ENCODE measurements at places on chromosomes 3 and 15.

- DNase-seq = no peak
These were observed 3.1 kb upstream of the POLR2M start for GRCh38 chr15:57703387-57703786.

DNA sequence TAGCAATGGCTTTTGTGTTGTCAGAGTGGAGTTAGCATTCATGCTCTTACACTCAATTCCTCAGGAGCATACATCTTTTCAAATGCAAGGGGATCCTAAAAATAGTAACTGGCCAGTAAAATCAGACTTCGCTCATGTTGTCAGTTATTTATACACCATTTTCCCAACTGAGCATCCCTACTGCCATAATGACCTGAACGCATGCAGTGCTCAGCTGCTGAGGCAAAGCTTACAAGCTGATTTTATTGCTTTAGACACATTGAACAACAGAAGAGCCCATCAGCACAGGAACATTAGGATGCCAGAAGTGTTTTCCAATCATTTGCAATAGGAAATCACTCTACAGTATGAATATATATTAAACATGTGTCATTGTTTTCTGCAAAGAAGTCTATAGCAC lies 689.7 kb upstream of the BCHE start:
- no peak for DNase-seq

DNA sequence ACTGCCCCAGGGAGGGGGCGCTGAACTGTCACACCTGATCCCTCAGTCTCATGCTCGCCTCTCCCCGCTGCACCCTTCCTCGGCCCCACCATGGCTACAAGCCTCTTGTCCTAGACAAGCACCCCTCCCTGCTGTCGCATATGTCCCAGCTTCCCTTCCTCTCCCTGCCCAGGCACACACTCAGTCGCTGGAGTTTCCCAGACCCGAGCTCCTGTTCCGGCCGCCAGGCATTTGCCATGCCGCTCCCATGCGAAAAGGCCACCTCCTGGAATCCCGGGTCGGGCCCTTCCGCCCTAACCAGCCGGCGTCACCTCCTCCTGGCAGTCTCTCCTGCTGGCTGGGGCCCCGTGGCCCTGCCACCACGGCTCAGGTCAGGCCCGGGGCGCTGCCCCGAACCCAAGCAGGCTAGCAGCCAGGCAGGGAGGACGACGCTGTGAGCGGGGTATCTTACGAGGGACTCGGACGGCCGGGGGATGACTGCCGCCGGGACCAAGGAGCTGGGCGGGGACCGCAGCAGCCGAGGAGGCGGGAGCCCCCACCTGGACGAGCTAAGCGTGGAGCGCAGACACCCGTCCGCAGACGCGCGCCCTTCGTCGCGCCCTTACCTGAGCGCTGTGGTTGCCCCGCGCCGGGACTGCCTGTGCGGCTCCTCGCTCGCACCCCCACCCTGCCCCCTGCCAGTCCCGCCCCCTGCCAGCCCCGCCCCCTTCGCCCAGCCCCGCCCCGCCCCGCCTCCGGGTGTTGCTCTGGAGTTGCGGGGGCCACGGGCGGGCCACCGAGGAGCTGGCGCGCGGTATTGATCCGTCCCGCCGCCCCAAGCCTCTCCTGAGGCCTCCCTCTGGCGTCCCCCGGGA lies at the start of gene ALS2CL:
Gene ALS2CL, minus strand, starts transcription at position 642 of the 854 bp plus-strand sequence. CDS start 4,239 bp downstream, outside the sequence.
- no peak for DNase-seq

GRCh38 chr15:56076640-56077039 lies 83.2 kb upstream of the NEDD4 start:
- no peak for DNase-seq

GRCh38 chr3:50519471-50520089 lies 16.1 kb upstream of the CACNA2D2 start:
- peak; percentile 71 for DNase-seq

DNA sequence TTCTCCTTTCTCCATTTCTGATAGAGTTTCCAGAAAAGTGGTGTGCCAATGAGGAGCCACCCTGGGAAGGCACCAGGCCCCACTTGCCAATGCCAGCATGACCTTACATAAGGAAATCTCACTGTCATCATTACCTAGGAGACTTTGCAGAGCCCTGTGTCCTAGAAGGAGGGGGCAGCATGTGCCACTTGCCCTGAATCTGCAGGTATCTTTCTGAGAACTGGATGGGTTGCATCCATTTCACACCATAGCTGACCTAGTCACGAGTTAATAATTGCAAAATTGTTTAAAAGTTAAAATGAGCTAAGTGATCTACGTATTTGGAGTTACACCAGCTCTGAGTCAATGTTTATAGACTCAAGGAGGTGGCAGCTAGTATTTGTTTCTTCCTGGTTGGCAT lies 14.3 kb downstream of the CA12 start:
- no peak for DNase-seq

DNA sequence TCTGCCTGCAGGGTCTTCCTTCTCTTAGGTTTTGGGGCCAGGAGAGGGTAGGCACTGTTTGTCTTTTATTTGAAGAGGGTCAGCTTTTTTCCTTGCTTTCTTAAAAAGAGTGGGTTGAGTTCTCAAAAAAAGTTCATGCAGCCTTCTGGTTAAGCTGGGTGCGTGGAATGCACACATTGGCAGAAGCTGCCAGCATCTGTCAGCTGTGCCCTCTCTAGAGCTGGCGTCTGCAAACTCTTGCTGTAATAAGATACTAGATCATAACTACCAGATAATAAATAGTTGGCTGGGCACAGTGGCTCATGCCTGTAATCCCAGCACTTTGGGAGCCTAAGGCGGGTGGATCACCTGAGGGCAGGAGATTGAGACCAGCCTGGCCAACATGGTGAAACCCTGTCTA lies 373.4 kb downstream of the OCA2 start:
- DNase-seq = no peak

- DNase-seq = peak; percentile 96
These were observed 66.1 kb upstream of the PRICKLE2 start for GRCh38 chr3:64291345-64291744.

DNA sequence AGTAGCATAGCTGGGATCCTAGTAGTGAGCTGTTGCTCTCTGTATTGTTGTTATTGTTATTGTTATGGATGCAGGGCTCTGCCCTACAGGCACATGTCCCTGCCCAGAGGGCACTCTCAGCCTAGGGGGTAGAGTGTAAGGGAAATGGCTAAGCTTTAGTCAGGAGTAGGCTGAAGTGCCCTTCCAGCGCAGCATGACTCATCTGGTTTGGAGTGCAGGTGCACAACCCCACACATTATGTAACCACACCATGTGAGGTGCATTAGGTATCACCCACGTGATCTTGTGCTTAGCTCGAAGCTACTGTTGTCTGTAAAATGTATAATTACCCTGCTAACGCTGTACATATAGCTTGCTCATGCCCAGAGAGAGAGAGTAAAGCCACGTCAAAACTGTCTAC lies 48.3 kb upstream of the TIPARP start:
- DNase-seq = no peak

DNA sequence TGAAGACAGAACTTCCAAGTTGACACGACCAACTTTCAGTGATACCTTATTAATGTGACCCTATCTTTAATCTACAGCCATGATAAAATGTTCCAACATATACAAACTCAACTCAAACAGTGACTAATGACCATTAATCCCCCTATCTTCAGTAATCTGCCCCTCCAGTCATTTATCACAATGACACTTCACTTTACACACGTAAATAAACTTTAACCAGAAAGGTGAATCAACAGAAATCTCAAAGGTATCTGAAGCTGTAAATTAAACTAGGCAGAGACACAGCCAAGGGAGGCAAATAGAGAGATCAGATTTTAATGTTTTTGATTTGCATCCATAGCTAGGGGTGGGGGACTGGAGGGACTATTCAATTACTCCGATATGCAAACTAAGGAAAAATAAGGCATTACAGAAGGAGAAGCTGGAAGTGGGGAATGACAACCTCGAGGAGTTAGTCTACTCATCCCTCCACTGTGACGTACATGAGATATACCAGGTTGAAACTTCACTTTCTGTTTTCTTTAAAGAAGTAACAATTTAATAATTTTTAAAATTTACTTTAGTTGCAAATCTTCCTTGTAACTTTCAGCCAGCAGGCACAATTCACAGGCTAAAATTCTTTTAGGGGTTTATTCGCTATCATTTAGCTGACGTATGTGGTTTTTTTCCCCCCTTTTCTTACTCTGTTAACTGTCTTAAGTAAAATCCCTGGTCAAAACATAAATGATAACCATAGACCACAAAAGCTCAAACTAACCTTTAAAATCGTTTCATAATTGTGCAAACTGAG lies 751.0 kb downstream of the ROBO1 start:
- peak; percentile 43 for DNase-seq

DNA sequence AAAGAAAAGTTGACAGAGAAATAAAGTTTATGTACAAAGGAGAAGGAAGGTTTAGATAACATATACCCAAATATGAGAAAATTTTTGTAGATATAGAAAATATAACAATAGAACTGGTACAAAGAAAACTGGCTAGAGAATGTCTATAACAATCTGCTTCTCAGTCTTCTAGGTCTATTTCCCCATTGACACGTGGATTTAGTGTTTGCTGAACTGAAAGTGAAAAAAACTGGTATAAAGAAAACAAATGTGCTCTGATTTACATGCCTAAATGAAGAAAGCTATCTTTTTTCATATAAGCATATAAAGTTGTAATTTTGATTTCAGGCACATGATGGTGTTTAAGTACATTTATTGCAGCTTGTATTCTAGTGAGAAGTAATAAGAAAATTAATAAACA lies 9.8 kb downstream of the KCNMB2 start:
- DNase-seq = no peak

DNA sequence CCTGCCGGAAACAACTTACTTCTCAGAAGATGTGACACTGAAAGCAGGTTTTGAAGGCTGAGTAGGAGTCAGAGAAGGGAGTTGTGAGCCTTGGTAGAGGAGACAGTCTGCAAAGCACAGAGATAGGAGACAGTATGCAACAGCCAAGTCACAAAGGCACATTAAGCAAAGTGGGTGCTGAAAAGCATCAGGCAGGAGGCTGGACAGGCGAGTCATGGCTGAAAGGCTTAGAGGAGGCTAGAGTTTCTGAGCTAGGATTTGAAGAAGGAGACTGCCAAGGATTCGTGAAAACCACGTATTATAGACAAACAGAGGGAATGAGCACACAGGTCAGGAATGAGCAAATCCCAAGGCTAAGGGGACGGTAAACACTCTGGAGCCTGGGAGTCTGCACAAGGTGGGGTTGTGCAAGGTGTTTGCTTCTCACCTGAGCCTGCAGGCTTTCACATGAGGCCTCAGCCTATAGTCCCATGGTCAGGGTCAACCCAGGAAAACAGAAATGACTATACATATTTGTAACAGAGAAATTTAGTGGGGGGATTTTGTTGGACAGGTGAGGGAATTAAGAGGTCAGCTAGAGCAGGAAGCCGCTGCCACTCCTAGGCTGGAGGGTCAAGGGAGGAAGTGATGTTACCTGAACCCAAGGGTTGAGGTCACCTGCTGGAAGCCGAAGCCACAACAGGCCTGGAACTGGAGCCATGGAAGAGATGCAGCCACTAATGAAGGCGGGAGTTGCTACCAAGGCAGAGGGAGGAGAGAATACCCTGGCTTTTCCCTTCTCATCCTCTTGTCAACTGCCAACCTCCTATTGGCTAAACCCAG lies 23.1 kb upstream of the TRIM71 start:
- DNase-seq = peak; percentile 20

DNA sequence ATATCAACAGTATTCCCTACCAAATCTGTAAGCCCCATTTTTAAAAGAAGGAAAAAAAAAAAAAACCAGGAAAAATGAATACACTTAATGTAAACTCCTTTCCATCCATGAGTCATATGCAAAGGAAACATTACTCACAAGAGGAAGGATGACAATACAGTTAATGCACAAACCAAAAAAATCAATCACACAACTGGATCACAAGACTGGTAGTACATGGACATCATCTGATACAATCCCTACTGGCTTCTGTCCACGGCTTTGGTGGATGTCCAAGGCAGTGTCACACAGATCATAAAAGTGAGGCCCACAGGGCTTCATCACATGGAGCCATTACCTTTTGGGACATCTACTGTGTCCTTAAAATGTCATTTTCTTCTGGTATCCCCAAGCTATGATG lies 44.0 kb downstream of the SUCLG2 start:
- peak; percentile 40 for DNase-seq

DNA sequence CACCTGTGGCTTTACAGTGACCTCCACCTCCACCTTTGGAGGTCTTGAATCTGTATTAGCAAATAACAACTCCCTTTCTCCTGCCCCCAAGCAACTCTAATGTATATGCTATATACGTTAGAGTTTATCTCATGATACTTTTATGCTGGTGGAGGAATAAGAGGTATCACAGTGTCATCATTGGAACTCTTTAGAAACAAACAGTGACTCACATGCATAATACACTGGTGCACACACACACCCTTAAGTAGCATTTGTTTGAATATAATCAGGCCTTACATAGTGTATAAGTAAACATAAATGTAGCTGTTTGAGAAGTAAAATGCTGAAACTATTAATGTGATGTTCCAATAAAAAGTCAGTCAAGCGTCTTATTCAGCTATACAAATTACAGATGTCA lies 280.2 kb upstream of the C2CD4B start:
- peak; percentile 66 for DNase-seq

GRCh38 chr3:132325103-132325606 lies 7.9 kb downstream of the ACP3 start:
- DNase-seq = no peak

GRCh38 chr15:70272565-70273355 lies 175.0 kb upstream of the TLE3 start:
- no peak for DNase-seq

GRCh38 chr3:195257454-195258448 lies 13.2 kb downstream of the XXYLT1 start:
- no peak for DNase-seq

GRCh38 chr15:72198356-72199204 lies 993 bp upstream of the GRAMD2A start:
- DNase-seq = no peak

DNA sequence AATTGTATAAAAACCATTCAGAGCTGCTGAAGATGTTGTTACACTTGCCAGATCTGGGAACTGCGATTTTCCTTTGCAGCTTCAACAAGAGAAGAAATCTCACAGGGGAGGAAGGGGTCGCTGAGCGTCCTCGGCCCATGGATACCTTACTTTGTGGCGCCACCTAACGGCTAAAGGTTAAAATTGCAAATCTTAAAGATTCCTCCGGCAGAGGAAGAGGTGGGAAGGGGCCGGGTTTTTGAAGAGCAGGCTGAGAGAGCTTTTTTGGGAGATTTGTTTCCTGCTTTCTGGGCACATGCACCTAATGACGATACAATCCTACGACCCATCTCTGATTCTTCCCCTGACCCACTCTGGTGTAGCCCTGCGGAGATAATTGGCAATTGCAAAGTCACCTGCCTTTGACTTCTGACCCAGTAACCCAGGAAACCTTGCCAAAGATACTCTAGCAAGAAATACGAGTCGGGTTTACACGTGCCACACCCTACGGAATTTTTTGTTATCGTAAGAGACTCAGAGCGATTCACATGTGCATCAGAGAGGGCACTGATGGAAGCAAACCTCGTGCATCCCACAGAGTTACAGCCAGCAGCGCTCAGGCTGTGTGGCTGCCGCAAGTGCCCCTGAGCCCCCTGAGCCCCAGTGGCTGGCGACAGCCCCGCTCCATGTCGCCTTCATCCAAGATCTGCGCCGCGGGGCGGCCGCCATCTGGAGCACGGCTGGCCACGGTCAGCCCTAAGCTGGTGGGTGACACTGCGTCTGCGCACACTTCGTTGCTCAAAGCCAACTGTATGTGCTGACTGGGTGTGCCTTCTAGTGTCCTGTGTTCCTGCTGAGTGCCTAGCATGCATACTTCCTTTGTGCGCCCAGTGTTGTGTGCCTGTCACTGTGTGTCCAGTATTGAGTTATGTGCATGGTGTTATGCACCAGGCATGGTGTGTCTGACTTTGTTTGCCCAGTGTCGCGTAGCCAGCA lies 55.2 kb upstream of the CHRNA7 start:
- DNase-seq = peak; percentile 24

- DNase-seq = peak; percentile 60
These were observed 121.2 kb downstream of the TLE3 start for GRCh38 chr15:69976366-69976994.
